ENCODE measurements at places on chromosomes 7 and 10.

DNA sequence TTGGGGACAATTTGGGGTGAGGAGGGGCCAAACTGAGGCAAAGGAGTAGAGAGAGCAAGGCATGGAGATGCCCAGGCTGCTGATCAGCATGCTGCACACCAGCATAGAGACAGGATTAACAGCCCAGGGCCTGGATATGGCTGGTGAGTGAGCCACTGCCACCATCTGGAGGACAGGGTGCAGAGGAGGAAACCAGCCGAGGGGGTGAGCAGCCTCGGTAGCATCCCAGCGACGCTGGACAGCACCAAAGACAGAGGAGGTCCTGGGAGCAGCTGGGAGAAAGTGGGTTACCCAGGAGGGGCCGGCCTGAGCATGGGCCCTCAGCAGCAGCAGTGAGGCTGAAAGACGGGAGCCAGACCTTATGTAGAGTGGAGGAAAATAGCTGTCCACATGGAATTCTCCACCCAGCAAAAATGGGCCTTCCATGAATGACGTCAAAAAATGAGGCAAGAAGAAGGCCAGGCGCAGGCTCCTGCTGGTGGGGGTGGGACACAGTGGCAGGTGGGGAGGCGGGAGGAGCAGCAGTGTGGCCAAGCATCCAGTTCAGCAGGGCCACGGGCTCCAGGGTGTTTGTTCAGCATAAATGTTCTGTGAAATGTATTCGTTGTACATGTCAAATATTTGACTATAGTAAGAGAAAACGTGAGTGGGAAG lies 16.7 kb downstream of the RET start:
- no peak for DNase-seq

GRCh38 chr10:44647473-44647872 lies 262.6 kb upstream of the CXCL12 start:
- DNase-seq = no peak

GRCh38 chr7:92244808-92245486 lies 767 bp downstream of the KRIT1 start:
- DNase-seq = no peak

DNA sequence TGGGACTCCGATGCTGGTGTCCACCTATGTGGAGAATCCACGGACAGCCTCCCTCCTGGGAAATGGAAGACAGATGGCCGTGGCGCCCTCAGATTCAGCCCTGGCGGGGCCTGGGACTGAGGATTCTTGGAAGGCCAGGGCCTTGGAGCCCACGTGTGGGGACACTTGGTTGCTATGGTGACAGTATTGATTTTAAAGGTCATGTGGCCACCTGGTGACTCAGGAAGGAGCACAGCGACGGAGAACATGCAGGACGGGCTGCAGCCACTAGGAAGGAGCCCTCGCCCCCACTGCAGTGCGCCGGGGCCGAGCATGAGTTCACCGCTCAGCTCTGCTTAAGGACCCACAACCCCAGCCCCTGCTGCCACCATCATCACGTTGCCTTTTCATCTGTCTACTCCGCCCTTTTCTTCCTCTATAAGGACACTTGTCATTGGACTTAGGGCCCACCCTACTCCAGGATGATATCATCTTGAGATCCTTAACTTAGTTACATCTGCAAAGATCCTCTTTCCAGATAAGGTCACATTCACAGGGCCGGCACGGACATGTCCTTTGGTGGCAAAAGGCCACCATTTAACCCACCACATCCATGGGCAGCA lies 3.7 kb upstream of the STK32C start:
- DNase-seq = no peak

DNA sequence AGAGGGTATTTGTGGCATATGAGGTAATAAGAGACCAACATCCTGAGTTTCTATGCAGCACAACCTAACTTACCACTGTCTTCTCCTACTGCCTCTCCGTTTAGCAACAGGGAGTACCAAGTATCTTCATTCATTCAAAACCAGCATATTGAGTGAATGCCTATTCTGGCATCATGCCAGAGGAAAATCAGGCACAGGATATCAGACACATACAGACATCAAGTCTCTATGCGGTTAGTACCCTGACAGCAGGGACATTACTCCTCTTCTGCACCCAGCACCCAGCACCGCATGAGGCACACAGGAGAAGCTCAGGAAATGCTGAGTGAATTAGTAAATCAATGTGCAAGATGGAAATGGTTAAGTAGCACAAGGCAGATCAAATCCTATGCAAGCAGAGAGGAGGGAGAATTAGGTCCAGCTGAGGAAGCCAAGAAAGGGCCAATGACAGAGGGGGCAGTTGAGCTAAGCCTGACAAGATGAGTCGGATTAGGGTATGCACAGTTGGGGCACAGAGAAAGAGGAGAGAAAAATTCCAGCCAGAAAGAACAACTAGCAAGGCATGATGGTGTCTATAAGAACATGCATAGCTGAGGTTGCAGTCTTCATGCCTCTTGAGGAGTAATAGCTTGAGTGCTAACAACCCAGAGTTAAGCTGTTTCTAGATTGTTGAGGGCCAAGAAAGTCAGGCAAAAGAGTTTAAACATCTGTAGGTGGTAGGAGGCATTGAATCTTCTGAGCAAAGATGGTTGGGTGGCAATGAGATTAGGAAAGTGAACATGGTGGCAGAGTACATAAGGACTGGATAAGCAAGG lies 146.0 kb downstream of the PLXNA4 start:
- no peak for DNase-seq

- no peak for DNase-seq
Observed at GRCh38 chr7:48305661-48306060, 134.4 kb downstream of the ABCA13 start.

DNA sequence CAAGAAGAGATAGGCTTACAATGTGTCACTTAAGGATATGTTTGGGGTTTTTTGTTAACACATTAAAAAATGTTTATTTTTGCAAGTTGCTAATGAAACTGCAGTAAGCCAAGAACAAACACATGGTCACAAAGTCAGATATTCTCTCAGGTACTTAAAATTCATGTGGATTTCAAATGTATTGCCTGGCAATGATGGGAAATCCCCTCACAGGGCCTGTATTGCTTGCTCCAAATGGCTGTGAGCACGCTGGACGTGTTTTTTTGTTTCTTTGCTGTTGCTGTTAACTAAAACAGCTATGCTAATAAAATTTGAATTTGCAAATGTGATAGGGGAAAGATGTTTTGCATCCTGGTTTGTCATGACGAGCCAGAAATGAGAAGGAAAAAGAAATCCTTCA lies 3.8 kb upstream of the CELF2 start:
- no peak for DNase-seq

DNA sequence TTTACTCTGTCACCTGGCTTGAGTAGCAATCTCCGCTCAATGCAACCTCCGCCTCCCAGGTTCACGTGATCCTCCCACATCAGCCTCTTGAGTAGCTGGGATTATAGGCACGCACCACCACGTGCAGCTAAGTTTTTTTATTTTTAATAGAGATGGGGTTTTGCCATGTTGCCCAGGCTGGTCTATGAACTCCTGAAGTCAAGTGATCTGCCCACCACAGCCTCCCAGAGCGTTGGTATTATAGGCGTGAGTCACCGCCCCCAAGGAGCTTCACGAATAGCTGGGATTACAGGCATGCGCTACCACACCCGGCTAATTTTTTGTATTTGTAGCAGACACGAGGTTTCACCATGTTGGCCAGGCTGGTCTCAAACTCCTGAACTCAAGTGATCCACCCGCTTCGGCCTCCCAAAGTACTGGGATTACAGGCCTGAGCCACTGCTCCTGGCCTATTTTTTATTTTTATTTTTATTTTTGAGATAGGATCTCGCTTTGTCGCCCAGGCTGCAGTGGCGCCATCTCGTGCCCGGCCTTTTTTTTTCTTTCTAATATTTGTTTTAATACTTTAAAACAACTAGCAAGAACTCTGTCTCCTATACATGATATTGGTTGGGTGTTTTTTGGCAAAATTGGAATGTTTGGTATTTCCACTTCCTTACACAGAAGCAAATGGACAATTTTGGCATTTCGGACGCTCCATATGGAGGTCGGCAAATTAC lies 1.1 kb downstream of the EFCAB10 start:
- no peak for DNase-seq

DNA sequence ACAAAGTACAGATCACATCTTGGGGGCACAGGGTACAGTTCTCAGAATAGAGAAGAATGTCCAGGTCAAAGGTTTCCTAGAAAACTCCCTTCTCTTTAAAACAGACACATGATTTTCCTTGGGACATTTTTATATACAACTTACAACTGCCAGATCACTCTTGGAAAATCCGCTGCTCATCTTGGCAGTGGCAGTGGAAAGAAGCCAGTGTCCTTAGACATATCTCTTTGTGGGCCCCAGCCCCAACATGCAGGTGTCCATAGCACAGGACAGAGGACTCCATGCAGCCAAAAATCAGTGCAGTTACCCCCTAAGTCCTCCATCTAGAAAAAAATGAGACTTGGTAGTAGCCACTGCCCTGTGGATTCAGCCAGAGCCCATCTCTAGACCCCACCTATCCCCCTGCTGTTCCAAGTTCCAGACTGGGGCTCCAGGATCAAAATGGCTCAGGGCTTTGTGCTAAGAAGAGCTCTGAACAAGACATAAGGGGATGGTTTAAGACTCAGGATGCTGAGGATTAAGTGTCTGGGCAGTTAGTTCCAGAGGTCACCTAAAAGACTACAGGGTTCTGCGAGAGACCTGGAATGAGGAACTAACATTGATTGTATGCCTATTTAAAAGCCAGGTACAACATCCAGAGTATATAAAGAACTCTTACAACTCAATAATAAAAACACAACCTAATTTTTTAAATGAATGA lies 34.4 kb downstream of the HIPK2 start:
- DNase-seq = no peak

GRCh38 chr7:55185321-55185802 lies 166.5 kb downstream of the EGFR start:
- DNase-seq = no peak

DNA sequence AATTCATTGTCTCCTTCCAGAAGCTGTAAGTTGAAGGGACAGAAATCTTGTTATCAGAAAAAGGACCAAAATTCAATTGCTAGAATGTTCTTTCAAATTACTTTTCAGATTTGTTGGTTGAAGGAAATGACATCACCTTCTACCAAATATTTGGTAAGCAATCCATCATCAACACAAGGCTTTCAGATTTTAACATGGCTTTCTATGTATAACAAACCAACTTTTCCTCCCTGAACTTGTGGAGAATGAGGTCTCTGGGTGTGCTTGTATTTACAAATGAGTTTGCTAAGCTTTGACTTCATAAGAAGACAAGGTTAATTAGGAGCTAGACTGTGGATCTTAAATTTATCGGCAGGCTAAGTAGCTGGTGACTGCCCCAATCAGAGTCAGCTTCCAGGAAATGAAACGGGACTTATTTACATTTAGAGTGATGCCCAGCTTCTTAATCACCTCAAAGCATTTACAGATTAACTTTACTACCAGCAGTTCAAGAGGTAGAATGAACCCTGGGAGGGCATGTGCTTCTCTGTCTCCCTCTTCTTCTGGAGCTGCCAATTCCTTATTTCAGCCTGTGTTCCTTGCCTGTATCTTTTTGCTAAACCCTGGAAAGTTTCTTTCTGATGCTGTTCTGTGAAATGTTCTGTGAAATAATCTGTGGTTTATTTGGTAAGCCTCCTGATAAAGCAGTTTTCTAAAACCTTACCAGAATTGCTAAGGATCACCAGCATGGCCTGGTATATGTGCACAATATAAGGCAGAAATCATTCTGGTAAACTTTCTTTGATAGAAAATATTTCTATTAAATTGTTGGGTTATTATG lies 248.8 kb upstream of the FZD8 start:
- no peak for DNase-seq

DNA sequence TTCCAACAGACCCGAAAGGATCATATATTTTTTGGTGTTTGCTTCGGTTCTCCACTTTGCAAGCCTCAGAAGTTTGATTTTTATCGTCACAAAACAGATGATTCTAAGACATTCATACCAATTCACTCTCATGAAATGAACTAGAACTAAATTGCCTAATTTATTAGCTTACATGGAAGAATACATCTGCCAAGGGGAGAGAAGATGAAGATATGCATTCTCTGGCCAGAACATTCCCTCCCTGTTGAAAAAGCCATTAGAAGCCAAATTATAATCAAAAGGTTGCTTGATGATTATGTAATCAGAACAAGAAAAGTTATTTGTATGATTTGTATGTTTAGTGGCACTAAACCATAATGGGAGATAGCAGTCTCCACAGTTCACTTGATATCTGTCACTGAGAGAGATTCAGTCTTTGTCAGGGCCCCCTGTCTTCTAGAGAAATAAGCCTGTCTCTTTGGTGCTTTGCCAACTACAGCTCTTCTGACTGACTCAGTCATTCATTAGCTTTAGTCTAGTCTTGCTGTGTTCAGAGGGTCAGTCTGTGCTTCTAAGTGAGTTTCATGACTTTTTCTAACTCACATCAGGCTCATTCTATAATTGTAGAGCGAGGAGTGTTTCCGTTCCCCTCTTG lies 95.3 kb upstream of the GNAI1 start:
- DNase-seq = no peak

DNA sequence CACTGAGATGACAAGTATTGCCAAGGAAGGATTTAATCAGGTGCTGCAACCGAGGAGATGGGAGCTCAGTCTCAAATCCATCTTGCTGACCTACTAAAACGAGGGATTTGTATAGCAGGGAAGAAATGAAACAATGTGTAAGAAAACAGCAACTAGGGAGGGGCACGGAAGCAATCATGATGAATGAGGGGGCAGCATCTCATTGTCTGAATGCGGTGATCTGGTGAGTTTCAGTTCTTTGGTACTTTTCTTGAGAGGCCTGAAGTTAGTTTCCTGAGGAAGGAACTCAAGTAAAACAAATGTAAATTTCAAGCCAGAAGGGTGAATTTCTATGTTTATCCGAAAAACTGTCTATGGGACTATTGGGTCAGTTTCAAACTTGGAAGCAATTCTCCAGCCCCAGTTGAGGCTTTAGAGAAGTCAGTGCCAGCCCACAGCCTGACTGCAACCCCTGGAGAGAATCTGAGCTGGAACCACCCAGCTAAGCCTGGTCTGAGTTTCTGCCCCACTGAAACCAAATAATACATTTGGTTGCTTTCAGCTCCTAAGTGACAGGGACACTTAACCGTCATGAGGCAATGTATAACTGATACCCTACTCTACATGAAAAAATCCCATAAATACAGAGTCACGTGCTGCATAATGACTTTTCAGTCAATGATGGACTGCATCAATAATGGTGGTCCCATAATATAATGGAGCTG lies 45.8 kb upstream of the TNS3 start:
- no peak for DNase-seq

DNA sequence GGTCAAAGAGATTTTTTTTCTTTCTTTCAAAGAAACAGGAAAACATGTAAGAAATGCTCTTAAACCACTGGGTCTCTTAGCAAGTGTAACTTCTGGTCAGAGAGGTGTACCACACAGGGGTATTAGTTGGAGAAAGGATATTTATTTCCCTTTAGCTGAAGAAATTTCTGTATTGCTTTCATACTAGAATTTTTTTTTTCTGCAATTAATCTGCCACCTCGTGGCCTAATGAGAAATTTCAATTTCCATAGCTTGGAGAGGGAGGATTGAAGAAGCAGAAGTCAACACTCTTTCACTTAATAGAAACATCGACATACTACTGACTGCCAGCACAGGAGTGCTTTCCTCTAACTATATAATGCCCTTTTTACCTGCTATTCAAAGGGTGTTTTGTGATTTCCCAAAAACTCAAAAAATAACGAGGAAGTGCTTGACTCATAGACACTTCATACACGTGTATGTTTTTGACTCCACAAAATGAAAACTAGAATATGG lies 177.6 kb upstream of the NAMPT start:
- no peak for DNase-seq

Data from stimulated activated CD4-positive, alpha-beta T cell treated with anti-CD3 and anti-CD28 coated beads, Interleukin-2, amount 100 ng/mL, for 24 hours (primary cell).